ENCODE measurements at places on chromosomes 3 and 15.

DNA sequence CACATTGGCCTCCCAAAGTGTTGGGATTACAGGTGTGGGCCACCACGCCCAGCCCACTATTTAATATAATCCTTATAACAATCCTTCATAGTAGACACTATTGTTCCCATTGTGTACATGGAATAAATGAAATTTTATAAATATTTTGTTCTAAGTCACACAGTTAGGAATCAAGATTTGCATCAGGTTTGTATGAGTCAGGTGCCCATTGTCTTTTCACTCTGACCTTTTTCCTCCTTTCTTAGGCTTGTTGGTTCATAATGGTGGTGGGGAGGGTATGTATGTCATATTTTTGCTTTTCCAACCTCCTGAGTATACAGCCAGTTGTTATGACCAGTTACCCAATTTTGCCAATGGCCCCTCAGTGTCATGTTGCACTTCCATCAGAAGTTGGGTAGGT lies 18.0 kb upstream of the SLC30A4 start:
- no peak for DNase-seq

DNA sequence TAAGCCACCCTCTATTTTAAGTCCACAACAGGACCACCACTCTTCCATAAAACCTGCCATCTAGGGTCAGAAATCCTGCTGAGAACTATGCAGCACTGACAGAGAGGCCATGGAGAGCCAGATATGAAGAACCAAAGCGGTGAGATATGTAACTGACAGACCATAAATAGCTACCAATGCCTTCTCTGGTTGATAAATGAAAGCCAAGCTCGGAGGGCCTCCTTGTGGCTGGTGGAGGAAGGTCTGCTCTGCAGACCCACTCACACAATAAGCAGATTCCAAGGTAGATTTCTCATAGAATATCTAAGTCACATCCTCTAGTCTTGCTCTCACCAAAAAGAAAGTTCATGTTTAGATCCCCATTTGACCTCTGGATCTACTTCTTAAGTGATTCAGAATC lies 38.9 kb downstream of the RYK start:
- DNase-seq, result no peak

DNA sequence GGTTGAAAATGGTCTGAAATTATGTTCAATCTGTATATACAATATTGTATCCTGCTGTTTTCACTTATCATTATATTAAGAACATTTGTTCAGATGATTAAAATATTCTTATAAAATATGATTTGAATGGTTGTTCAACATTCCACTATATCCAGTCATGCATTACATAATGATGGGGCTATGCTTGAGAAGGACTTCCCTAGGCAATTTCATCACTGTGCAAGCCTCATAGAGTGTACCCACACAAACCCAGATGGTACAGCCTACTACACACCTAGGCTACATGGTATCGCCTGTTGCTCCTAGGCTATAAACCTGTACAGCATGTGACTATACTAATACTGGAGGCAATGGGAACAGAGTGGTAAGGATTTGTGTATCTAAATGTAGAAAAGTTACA lies 30.5 kb downstream of the SLC7A14 start:
- DNase-seq, result no peak

GRCh38 chr15:58249646-58250312 lies 111.6 kb downstream of the AQP9 start:
- DNase-seq, result no peak

DNA sequence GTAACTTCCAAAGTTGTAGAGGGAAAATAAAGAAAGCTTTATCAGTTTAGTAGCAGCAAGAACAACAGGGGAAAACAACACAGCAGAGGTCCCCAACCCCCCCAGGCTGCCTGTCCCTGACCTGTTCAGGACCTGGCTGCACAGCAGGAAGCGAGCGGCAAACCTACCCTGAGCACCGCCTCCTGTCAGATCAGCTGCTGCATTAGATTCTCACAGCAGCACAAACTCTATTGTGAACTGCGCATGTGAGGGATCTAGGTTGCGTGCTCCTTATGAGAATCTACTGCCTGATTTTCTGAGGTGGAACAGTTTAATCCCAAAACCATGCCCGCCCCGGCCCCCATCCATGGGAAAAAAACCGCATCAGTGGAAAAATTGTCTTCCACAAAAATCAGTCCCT lies 40.3 kb downstream of the USP50 start:
- no peak for DNase-seq
